ENCODE measurements at places on chromosomes 7 and 10.

- DNase-seq = no peak
Observed at GRCh38 chr7:106057962-106058927, 53.9 kb downstream of the SYPL1 start.

DNA sequence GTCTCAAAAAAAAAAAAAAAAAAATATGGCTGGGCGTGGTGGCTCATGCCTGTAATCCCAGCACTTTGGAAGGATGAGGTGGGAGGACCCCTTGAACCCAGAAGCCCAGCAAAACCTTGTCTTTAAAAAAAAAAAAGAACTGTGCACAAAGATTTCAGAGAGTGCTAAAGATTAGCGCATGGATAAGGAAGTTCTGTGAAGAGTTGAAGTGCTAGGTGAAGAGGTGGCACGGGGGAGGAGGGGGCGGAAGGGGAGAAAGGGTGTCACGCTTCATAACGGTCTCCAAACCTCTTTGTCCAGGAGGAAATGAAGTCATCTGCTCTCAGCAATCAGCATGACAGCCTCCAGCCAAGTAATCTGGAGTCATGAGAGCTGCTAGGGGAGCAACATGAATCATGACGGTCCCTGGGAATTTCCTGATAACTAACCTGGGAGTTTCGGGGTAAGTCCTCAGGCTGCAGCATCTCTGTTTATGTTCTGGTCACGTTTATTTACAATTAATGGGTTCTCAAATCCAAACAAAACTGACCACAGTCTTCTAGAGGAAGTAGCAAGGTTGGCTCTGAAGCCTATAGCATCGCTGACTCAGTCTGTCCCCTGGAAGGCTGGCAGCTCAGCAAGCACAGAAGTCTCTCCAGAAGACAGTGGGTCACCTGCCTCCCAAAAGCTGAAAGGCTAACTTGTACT is 1.9 kb upstream of the PLAU start:
- DNase-seq = peak; percentile 40

GRCh38 chr7:66921396-66921917 is 432 bp downstream of the TMEM248 start:
- DNase-seq = no peak

DNA sequence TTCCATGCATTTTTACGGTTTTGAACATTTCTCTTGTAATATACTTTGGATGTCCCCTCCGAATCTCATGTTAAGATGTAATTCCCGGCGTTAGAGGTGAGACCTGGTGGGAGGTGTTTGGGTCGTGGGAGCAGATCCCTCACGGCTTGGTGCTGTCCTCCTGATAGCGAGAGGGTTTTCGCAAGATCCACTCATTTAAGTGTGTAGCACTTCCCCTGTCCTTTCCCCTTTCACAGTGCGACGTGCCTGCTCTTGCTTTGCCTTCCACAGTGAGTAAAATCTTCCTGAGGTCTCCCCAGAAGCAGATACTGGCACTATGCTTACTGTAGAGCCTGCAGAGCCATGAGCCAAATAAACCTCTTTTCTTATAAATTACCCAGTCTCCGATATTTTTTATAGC is 6.6 kb downstream of the GPR141 start:
- no peak for DNase-seq

- no peak for DNase-seq
Observed at GRCh38 chr7:155291045-155291530, 6.6 kb upstream of the INSIG1 start.

DNA sequence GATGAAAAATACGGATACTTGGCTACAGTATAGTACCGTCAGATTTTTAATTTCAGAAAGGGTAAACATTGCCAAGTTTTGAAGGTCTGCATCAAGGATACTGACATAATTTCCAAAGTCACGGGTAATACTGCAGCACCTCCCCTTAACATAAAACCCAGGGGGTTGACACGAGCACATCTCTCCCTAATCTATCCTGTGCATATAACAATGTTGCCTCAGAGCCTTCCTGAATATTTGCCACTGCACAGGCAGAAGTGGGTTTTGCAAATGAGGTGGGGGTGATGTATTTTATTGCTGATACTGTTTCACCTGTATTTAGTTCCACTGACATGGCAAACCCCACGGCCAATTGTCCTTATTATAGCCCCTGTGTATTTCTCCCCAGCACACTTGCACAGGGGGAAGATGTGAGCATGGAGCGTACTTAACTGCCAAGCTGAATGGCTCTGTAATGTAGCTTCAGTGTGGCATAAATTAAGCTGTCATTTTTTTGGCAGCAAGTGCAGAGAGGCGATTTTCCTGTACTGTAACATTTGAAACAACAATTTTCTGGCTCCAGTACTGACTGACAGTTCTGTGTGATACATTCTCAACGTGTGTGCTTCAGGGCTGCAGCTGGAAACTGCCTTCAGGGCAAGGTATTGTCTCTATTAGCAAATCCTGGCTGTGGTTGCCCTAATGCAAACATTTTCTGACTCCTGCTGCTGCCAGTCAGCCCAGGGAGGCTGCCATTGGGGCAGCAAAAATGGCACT is 299.6 kb upstream of the SP4 start:
- no peak for DNase-seq

- no peak for DNase-seq
Observed at GRCh38 chr7:84139986-84140729, 54.4 kb downstream of the SEMA3A start.

- peak; percentile 68 for DNase-seq
Observed at GRCh38 chr10:5692461-5693358, 8.1 kb downstream of the TASOR2 start.

- DNase-seq = no peak
Observed at GRCh38 chr7:108408296-108408991, 47.8 kb downstream of the NRCAM start.

GRCh38 chr10:126042906-126043305 is 146.5 kb downstream of the FANK1 start:
- no peak for DNase-seq

GRCh38 chr10:30002426-30003266 is 56.7 kb downstream of the JCAD start:
- peak; percentile 53 for DNase-seq

Measured in activated T-cell treated with anti-CD3 and anti-CD28 coated beads for 48 hours (primary cell).